EH (cell line): ENCODE measurements at places on chromosomes 5 and 9.

DNA sequence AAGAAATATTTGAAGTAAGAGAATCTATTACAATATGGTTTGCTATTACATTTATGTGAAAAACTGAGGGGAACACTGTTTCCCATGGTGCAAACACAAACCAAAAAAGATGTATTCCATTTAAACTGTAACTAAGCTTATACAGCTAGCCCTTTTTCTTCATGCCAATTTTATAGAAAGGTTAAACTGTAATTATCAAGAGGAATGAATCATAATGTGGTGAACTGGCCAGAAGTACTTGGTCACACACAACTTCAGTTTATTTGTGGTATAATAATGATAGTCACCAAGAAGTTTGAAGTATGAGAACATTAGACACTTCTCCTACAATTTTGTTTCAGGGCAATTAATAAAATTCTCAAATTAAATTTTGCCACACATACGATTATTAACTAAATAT, 177.9 kb downstream of the XRCC4 start:
- DNase-seq: peak; percentile 49

- DNase-seq: peak; percentile 3
Measured at GRCh38 chr9:72772661-72773060, 180.2 kb downstream of the ALDH1A1 start.

DNA sequence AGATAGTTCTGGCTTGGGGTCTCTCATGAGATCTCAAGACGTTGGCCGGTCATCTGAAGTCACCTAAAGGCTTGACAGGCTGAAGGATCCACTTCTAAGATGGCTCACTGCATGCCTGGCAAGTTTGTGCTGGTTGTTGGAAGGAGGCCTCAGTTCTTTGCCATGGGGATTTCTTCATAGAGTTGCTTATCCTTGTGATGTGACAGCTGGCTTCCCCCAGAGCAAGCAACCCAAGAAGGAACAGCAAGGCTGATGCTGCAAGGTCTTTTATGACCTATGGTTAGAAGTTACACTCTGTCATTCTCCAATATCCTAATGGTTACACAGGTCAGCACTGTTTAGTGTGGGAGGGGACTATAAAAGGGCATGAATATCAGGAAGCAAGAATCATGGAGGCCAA, 20.7 kb upstream of the GRPEL2 start:
- no peak for DNase-seq

GRCh38 chr5:147963948-147964693, 57.8 kb upstream of the C5orf46 start:
- DNase-seq: no peak
